Iris pigment epithelial cell (primary cell): ENCODE measurements at places on chromosomes 1 and 21.

- no peak for DNase-seq
Measured at GRCh38 chr1:162230517-162230916, 146.1 kb downstream of the SPATA46 start.

- no peak for DNase-seq
Measured at GRCh38 chr1:56992318-56993125, 26.7 kb upstream of the C8B start.

GRCh38 chr1:115400891-115401290, 62.8 kb upstream of the NGF start:
- no peak for DNase-seq

GRCh38 chr1:37946703-37947360, at the start of gene INPP5B:
Gene INPP5B, minus strand, starts transcription at chr1:37947053. Its CDS starts 745 bp downstream, at chr1:37946308.
- peak; percentile 90 for DNase-seq

GRCh38 chr1:246181241-246181640, 325.8 kb downstream of the SMYD3 start:
- peak; percentile 39 for DNase-seq

- DNase-seq = no peak
Measured at GRCh38 chr1:248406721-248407692, 4.2 kb downstream of the OR2T1 start.

- DNase-seq = no peak
Measured at GRCh38 chr1:63982201-63982600, 208.4 kb downstream of the ROR1 start.

GRCh38 chr21:45923146-45923545, 58.4 kb upstream of the COL6A1 start:
- DNase-seq = peak; percentile 78
